ENCODE measurements at places on chromosomes 5 and 9.

GRCh38 chr5:89698028-89698427 is 711.5 kb downstream of the CETN3 start:
- DNase-seq, result no peak

DNA sequence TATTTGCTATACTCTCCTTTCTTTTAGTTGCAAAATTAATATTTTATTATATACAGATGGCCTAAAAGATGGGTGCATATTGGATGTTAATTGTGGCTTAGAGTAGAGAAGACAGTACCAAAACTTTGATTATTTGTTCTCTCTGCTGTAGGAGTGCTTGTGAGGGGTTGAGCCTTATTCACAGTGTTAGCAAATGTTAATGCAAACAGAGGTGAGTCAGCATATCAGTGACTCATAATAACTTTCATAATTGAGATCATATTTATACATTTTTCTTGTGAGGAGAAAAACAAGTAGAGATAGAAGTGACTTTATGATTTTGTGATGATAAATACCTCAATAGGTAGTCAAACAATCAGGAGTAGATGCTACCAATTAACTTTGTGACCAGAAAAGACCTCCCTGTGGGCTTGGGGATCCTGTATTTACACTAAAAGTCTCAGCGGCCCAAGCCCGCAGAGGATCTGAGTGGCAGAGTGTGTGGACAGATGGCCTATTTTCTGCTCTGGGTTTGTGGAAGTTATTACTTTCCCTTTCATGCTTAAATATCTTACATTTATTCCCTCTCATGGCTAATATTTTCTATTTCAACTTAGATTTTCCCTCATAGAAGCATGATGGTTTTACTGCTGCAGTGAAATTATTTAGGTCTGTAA is 226.5 kb downstream of the TAF11L14 start:
- no peak for DNase-seq

GRCh38 chr5:156587012-156587411 is 260.0 kb downstream of the SGCD start:
- no peak for DNase-seq

GRCh38 chr5:44225231-44226160 is 163.7 kb downstream of the FGF10 start:
- DNase-seq, result no peak

DNA sequence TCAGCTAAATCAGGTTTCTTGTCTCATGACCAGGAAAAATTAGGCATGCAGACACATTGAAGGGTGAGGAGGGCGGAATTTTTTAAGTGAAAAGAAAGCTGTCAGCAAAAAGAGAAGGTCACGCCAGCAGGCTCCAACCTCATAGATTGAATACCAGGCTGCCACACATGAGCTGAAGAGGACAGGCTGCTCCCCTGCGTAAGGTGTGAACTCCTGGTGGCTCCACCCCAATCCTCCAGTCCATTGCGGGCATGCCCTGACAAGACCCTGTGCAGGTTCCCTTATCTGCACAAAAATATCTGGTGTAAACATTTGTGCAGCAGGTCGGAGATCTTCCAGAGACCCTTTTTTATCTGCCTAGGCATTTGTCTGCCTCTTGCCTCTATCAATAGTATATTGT is 22.9 kb upstream of the TEX10 start:
- no peak for DNase-seq

DNA sequence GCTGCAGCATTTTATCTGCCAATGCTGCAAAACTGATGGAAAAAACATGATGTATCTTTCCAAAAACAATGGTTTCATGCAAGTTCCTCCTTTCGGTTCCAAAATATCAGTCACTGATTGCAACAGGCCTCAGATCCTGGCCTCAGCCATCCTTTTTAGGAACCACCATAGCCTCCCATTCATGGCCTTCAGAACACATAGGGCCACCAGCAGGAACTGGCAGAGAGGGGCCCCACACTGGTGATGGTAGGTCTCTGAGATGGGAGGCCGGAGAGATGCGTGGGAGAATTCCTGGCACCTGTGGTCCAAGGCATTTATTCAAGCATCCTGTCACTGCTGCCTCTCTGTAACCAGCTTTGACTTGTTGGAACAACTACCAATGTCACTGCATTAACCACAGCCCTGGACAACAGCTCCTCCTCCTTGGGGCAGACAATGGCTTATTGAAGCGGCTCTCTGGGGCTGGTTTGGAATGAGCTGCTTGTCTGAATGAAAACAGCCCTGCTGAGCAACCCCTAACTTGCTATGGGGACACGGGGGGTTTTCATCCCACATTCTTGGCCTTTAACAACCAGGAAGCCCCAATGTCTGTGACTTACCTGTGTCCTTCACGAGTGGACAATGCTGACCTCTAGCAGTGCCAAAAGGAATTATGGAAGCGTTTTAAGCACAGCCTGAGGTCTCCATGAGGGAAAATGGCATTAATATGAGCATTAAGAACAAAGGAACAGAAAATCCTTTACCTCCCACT is 108.1 kb downstream of the LHFPL2 start:
- no peak for DNase-seq

GRCh38 chr5:1844708-1845436 is 37.9 kb downstream of the IRX4 start:
- DNase-seq, result no peak

DNA sequence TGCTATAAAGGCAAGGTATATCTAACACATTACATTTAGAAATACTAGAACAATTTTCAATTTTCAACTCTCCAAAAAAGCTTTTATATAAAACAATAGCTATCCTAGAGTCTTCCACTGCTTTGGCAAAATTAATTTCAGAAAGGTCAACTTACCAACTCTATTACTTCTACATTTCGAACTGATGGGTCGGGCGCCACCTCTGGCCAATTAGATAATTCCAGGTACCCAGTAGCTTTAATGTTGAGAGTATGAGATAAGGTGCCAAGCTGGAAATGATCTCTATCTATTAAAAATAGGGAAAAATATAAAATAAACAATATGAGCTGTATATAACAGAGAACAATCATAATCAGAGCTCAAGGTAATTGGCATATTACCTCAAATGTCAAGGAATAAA is 166.6 kb downstream of the AP3B1 start:
- no peak for DNase-seq

DNA sequence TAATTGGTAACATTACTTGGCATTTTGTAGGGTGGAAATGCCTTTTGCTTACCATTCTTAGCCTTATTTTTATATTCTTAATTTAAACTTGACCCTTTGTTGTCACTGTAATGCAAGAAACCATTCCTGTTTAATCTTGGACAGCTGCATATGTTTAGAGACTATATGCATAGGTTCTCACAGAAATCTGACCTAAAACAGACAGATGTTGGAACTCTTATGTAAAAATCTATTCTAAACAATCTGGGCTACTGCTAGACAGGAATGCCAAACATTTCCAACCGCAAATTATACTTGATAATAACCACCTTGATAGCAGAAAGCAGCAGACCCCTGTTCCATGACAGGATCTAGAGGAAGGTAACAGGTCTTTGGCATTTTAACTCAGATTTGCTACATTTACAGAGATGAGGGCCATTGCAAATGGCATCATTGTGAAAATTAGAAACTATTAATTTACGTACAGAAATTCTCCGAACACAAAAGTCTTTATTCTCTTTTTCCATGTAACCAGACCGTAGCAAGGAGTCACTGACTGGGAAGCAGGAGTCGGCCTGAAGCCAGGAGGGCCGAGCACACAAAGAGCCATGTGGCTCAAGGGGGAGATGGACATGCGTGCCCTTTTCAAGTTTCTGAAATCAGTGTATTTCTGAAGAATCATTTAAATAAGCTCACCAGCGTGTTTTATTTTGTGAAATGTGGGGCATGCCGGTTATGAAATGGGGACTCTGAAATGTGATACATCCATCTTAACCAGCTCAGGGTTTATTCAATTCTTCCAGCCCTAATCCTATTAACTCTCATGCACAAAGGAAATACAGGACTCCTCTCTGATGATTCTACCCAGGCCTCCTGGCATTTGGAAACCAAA is 139.3 kb downstream of the AOPEP start:
- DNase-seq, result no peak

DNA sequence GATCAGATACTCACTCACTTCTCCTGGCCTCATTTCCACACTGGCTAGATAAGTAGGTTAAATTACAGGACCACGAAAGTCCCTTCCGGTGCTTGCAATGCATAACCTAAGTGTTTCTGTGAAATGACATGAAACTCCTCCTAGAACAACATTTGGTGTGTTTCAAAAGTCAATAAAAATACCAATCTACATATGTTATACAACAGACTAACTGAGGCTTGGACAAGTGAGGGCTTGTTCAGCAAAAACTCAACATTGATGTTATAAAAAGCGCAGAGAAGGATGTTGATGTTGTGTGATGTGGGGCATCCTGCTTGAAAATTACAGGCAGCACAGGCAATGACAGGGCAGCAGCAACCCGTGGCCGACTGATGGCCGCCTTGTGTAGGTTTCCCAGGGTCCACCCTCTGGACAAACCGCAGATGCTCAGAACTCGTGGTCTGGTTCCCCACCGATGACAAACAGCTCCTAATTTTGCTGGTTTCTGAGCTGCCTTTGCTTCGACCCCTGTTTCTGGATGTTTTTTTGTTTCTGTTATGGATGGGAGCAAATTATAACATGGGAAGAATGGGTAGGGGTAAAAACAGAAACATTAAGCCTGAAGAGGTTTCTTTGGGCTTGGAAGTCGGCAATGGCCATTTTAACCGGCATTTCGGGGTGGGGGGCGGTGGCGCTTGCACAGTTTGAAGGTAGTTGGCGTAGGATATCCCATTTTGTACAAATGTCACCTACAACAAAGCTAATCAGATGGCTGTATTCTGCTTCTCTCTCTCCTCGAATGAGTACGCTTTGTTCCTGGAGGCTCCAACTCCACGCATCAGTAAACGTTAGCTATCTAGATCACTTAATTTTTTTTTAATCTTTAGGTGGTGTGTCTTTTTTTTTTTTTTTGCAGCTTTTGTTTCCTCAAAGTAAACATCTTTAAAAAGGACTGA is 116.1 kb downstream of the PDZD2 start:
- DNase-seq, result no peak

- DNase-seq, result no peak
Measured at GRCh38 chr9:108093773-108094675, 604.5 kb upstream of the KLF4 start.

DNA sequence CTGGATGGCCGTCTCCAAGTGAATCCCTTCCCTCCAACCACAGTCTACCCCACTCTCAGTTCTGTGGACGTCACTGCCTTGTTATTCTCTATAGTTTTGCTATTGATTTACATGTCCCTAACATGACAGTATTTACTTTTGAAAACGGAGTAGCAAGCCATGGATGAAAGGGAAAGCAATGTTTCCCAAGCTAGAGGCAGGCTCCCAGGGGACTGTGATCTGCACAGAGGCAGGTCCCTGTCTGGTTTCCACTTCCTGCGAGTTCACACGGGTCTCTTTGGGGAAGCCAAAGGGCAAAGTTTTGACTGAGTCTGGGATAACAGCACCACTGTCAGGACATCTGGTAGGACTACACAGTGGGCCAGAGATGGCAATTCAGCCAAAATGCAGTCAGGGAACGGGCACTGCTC is 12.7 kb downstream of the C9orf153 start:
- DNase-seq, result no peak

DNA sequence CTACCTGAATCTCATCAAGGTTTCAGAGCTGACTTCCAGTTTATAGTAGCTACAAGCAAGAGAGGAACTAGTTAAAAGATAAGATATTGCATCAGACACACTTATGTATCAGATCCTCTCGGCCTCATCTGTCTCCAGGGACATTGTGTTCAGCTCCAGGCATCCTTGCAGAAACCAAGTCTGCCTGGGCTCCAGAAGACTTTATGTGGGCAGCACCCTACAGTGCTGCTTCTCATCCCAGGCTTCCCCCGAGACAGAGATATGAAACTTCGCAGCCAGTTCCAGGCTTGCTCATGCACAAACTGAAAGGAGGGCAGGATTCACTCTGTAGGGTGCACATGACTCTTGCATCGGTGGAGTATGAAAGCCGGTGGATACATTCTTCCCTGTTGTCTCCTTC is 33.9 kb upstream of the FOXB2 start:
- DNase-seq, result no peak

- no peak for DNase-seq
Measured at GRCh38 chr9:94779693-94780290, 53.3 kb downstream of the AOPEP start.

- DNase-seq, result no peak
Measured at GRCh38 chr9:95845751-95846150, 29.7 kb upstream of the ERCC6L2 start.
